Tibial nerve (tissue), 4 donors: ENCODE measurements at places on chromosomes 6 and 20. TPM values are rescaled to one million over a fixed set of nuclear protein-coding genes. Genes with fewer than 3 reads are reported as not detected.

The DEK gene
- total RNA-seq: 126 TPM

- DNase-seq: no peak
- H3K4me1 ChIP-seq: no peaks in the 10 kb centered on the region
- H3K36me3 ChIP-seq: no peaks in the 10 kb centered on the region
- H3K4me3 ChIP-seq: no peak overlapping the region
Measured at GRCh38 chr6:163806755-163807499, 392.4 kb downstream of the QKI start.

The FAM83C gene
- not detected for total RNA-seq

- no peak for DNase-seq
- no peak overlapping the region for H3K27ac ChIP-seq
- peaks cover 6% of the 10 kb centered on the region for H3K4me1 ChIP-seq
- no peaks in the 10 kb centered on the region for H3K27me3 ChIP-seq
- no peak overlapping the region for H3K4me3 ChIP-seq
Measured at GRCh38 chr6:11380969-11381744, 148.7 kb upstream of the NEDD9 start.

DNA sequence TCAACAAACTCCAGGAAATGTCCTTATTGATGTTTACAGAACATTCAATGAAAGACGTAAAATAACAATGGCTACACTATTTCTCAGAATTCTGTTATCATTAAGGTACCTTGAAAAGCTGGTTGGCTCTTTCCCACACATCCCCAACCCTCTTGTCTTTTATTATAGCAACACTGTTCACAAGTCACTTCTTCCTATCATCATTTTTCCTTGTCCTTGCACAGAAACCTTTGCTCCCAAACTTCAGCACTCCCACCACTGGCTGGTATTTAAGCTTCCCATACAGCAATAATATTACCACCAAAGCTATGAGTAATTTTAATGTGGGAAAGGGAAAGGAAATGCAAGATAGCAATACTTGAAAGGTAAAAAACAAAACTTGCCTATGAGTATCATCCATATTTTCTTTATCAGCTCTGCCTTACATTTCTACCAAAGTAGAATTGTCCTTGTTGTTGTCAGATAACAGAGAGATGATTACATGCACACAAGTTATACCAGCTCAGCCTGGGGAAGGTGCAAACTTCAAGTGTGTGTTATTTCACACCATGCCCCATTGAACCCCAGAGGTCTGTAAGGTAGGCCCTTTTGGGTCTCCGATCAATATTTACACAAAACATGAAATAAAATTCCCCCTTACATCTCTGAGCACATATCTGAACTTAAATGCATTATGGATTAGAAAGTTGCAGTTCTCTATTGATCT lies 32.2 kb downstream of the ARHGAP18 start:
- peaks cover 10% of the 10 kb centered on the region for H3K4me1 ChIP-seq
- DNase-seq: no peak
- no peaks in the 10 kb centered on the region for H3K36me3 ChIP-seq
- H3K27ac ChIP-seq: no peak overlapping the region
- H3K27me3 ChIP-seq: no peaks in the 10 kb centered on the region

The OR2J3 gene
- not detected for total RNA-seq

DNA sequence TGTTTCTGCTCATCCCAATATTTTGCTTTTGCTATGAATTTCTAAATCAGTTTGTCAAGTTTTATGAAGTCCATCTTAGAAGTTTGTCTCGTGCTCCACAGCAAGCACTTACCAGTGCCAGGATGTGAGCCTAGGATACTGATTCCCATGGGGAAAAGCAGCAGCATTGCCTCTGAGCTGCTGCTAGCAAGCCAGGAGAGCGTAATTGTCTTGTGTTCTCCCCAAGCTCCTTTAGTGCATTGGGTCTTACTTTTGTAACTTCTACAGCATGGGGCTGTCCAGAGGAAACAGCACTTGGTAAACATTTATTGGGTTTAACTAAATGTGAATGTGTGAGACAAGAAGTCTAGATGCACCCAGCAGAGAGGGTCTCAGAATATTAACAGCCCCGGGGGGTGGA lies 76.1 kb downstream of the RNF182 start:
- no peaks in the 10 kb centered on the region for H3K4me1 ChIP-seq
- H3K27me3 ChIP-seq: no peaks in the 10 kb centered on the region
- H3K27ac ChIP-seq: no peak overlapping the region
- no peak for DNase-seq
- H3K4me3 ChIP-seq: no peak overlapping the region
- no peaks in the 10 kb centered on the region for H3K36me3 ChIP-seq

DNA sequence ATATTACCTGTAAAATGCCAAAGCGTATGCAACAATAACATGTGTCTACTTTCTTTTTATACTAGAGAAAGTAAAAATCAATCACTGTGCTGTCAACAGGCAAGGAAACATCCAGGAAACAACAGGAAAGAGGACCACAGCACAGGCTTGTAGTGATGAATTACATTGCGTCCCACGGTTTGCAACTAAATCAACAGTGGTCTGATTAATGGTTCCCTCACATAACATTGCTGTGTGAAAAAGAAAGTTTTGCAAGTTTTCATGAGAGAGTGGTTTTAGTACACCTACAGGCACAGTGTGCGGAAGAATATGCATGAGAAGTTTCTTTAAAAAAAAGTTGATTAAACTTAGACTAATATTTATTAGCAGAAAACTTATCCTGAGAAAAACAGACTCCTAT lies 329.5 kb upstream of the HSF2 start:
- H3K4me3 ChIP-seq: no peak overlapping the region
- no peak for DNase-seq
- no peaks in the 10 kb centered on the region for H3K4me1 ChIP-seq
- no peak overlapping the region for H3K27ac ChIP-seq
- H3K36me3 ChIP-seq: no peaks in the 10 kb centered on the region

DNA sequence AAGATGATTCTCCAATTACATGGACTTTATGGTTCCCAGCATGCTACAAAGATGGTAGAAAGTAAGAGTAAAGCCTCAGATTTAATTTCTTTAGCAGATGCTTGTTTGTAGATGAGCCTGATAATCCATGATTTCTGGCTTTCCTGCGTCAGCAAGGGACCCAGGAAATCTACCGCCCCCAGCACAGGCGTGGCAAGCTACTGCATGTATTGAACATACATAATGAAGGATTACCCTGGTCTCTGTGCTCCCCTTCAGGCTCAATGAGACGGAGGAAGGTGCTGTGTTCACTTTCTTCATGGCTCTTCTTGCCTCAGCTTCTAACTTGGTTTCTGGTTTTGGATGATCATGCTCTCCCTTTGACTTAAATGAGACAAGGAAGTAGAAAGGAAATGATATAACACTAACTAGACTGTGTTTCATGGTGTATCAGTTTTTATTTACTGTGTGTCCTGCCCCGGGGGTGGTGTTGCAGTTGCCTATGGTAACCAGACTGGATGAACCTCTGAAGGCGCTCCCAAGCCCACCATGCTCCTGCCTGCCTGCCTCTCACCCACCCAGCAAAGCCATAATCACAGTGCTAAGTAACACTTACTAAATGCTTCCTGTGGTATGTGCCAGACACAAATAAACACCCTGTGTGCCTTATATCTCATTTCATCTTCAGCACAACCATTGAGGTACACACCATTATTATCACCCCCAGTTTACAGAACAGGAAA lies 17.9 kb downstream of the GCM1 start:
- H3K4me3 ChIP-seq: no peak overlapping the region
- H3K27ac ChIP-seq: no peak overlapping the region
- H3K27me3 ChIP-seq: no peaks in the 10 kb centered on the region

- peaks cover 12% of the 10 kb centered on the region for H3K4me1 ChIP-seq
- no peak overlapping the region for H3K4me3 ChIP-seq
- H3K27me3 ChIP-seq: no peaks in the 10 kb centered on the region
- no peaks in the 10 kb centered on the region for H3K36me3 ChIP-seq
- H3K27ac ChIP-seq: no peak overlapping the region
- DNase-seq: no peak
Measured at GRCh38 chr6:128275030-128275429, 245.4 kb downstream of the PTPRK start.
